ENCODE measurements at places on chromosomes 1 and 21.

GRCh38 chr1:118970451-118970850 is 17.7 kb downstream of the TBX15 start:
- no peak for DNase-seq

DNA sequence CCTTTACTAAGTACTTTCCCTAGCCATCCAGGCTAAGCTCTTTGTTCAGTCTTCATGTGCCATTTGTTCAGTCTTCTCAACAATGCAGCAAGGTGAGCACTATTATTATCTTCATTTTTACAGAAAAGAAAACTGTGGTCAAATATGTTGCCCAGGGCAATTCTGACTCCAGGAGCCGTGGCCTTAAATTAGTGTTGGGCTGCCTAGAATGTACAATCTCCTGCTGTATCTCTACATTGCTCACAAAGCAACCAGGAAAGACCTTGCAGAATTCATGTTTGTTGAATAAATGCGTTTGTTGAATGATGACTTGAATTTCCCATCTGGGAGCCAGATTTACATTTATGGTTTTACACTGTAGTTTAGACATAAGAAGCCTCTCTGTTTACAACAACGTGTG is 14.2 kb downstream of the CD101 start:
- no peak for DNase-seq

DNA sequence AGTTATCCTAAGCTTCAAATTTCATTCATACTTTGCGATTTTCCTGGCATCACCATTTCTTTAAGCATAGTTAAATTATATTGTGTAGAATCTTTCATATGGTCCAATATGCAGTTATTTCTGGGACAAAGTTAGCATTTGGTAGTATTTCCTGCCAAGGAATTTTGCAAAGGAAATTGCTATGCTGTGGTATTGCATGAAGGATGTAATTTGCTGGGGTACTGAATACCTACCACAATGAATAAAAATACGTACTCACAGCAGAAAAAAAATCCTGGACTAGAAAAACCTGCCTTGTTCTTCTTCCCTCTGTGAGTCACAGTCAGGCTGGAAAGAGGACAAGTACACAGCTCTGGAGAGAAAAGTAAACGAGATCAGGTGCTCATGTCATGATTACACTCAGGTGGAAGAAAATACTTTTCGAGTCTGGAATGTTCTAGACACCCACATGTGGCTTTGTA is 241.2 kb downstream of the PTBP2 start:
- DNase-seq = no peak

DNA sequence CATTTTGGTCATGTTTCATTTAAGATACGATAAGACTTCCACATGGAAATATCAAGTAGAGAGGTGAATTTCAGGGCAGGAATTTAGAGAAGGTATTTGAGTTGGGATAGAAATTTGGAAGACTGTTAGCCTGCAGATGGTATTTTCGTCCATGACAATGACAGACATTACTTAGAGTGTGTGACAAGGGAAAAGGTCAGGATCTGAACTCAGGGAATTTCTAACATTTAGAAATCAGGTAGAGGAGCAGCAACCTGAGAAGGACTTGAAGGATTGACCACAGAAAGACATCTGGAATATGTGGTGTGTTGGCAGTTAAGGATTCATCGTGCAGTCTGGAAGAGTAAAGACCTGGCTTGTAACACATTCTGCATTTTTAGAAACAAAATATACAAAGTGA is 57.9 kb downstream of the RABGAP1L start:
- DNase-seq = no peak

GRCh38 chr1:168728473-168729404 is at the start of gene DPT:
TSS of gene DPT (minus strand) at chr1:168729206. CDS start at chr1:168729174, 32 bp downstream.
- no peak for DNase-seq

DNA sequence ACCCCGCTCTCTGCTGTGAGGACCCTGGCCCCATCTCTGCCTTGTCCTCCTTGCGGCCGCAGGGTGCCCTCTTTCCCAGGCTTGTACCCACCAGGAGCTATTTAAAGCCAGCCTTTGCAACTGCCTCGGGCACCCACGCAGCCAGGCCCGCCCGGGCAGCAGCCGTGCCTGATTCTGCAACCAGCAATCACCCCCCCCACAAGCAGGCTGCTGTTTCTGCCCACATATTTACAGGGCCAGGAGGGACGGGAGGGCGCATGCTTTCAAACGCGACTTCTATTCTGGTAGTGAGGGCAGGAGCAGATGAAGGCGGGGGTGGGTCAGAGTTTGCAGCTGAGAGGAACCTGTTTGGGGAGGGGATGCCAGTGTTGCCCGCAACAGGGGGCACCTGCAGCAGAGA is 13.6 kb downstream of the GABRD start:
- DNase-seq = no peak

DNA sequence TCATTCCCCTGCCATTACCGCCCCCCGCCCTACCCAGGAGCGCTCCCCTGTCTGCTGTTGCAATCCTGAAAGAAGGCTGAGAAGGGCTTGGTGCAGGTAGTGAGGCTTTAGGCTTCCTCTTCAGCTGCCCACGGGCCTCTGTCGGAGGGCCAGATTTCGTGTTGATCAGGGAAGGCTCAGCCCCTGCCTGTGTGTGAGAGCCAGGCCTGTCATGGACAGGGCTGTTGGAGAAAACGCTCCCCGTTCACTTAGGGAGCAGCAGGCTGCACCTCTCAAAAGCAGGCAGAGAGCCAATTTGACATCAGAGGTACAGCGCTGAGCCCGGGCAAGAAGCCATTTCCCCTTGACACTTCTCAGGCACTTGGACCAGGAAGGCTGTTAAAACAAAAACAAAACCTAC is 19.0 kb downstream of the TEX35 start:
- DNase-seq = no peak

GRCh38 chr1:154937988-154938386 is 1.5 kb upstream of the PMVK start:
- no peak for DNase-seq

- DNase-seq = no peak
These were observed 19.1 kb downstream of the NID1 start for GRCh38 chr1:236045771-236046170.

- DNase-seq = no peak
These were observed 672 bp upstream of the PHLDA3 start for GRCh38 chr1:201469645-201470074.

- no peak for DNase-seq
These were observed 85.3 kb downstream of the FOXD2 start for GRCh38 chr1:47522935-47523834.

DNA sequence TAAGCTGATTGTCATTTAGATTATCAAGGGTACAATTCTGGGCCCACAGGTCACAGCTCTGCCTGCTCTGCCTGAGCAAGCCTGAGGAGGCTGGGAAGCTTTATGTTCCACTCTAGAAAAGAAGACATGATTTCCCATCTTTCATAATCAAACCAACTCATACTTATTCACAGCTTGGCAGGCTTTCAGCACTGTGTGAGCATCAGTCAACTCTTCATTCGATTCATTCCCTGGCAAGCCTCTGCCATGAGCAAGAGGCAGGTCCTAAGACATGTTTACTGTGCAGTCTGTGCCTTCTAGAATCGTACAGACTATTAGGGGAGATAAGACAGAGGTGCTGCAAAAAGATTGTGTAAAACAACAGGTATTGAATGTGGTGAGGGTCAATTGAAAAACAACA is 24.5 kb upstream of the KIRREL1 start:
- no peak for DNase-seq

GRCh38 chr1:151888972-151889570 is 20.2 kb downstream of the THEM4 start:
- no peak for DNase-seq

- no peak for DNase-seq
These were observed 35.3 kb downstream of the DTL start for GRCh38 chr1:212070720-212071302.

- DNase-seq = no peak
These were observed 238.6 kb downstream of the TRABD2B start for GRCh38 chr1:47758341-47759250.

GRCh38 chr1:13908128-13908527 is 208.1 kb downstream of the PRDM2 start:
- DNase-seq = no peak

DNA sequence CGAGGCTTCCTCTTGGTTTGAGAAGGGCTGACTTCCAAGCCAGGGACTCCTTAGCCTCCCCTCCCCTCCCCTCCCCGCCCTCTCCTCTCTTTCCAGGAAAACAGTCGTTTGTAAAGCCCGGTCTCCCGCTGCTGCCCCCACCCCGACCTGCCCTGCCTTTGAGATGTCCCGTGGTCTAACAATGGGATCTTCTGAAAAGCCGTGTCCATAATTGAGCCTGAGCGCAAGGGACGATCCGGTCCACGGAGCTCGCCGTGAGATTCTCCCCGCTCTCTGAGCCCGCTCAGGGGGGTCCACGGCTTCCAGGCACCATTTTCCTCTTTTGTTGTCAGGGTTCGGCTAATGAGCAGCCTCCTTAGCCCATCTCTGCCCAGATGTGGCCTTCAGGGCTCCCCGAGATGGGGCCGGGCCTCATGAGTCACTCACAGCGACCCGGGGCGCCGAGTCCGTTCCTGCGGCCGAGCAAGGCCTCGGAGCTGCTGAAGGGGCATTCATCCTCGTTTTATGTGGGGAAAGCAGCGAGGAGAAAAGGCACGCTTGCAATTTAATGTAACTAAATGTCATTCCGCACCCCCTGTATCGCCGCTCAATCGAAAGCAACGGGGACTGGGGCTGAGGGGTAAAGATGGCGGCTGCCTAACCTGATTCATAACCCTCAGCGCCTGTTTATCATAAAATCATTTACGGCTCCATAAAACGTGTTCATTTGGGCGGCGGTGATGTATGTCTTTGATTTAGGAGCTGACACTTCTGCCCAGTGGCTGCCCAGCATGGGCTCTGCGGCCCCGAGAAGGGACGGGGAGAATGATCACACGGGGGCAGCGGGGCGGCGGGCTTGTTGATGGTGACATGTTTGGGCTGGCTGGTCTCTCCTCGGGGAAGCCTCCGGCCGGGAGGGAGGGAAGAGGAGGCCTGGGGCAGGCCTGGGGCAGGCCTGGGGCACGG is 232.6 kb upstream of the C1orf174 start:
- no peak for DNase-seq

DNA sequence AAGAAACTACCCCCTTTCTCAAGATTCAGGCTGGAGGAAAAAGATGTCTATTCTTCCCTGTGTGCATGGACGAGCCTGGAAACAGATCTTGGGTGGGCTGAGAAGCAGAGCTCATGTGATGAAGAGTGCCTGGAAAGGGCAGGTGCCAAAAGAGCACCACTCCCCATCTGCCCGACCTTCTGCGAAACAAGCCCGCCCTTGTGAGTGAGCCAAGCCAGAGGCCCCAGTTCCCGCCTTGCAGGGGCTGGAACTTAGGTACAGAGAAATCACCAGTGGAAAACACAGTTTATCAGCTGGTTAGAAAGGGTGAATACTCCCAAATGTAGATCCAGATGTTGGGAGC is 26.7 kb upstream of the A3GALT2 start:
- no peak for DNase-seq

DNA sequence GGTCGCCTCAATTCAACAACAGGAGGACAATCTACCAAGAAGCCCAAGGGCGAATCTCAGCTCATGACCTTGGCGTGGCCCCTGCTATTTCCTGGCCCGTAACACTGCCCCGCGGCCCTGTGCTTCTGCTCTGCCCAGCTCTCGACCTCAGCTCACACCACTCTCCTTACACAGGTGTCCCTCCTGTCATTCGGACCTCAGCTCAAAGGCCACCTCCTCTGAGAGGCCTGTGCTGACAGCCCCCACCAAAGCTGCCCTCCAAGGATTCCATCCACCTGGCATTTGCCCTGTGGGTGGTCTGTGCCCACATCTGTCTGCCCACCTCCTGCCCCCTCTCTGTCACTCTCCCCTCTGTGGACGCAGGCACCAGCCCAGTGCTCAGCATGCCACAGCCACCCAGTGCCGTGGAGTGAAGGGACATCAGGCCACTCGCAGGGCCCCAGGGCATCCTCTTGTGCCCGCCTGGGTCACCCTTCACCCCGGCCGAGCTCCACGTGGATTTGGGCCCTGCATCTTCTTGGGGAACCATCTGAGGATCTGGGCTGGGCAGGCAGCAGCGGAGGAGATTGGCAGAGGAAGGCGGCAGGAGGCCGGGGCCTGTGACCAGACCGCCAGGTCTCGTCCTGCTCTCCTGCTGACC is 70.3 kb downstream of the DHRS3 start:
- no peak for DNase-seq

DNA sequence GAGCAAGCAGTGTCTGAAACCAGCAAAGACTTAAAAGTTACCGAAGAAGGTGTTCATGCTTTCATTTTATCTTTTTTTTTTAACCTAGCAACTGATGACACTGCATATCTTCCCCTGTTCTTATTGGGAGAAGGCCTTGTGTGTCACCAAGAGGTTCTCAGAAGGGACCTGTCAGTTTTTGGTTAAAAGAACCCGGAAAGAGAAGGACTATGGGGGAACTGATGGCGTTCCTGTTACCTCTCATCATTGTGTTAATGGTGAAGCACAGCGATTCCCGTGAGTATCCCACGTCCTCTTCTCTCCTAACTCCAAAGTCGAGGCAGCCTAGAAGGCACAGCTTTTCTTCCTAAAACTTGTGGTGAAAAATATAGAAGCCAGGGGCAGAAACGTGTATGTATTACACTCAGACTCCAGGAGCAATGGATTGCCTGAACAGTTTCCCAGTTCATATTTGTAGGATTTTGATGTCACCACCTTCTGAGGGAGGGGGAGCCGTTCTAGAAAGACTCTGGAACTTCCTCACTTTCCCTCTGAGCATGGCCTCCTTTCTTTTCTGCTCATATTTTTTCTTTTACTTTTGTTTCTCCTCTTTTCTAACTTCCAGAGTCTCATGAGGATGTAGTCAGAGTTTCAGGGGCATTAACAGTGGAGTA is at the start of gene MR1:
Gene MR1, plus strand, starts transcription at position 185 of the 653 bp plus-strand sequence. Its CDS starts 25 bp downstream, at position 210.
- DNase-seq = peak; percentile 4

GRCh38 chr1:175742790-175743459 is 470 bp downstream of the TNR start:
- no peak for DNase-seq

DNA sequence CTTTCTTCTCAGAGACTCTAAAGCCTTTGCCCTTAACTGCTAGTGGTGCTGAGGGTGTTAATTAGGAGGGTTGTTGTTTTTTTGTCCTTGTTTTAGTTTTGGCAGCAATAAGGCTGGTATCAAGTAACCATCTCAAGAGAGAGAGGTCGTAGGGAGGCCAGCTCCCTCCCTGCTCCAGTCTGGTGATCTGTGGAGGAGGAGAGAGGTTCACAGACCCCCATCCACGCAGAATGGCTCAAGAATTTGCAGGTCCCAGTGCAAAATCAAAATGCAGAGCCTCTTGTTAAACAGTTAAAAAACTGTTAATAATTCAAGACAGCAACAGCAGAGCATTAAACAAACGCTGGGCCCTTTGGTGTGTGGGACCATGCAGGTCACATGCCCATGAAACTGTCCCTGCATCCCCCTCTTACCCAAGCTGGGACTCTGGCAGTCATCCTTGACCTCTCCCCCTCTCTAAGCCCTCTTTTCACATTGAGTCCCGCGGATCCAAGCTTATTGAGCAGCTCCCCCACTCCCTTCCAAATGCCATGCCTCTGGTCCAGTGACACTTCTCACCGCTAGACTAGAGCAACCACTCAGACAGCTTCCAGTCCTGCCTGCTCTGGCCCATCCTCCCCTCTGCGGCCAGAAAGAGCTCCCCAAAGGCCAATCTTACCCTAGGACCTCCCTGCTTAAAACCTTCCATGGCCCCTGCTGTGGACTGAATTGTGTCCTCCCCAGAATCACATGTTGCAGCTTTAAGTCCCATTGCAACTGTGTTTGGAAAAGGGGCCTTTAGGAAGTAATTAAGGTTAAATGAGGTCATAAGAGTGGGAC is 47.7 kb upstream of the RPL11 start:
- DNase-seq = no peak
